ENCODE measurements at places on chromosomes 7 and 10.

DNA sequence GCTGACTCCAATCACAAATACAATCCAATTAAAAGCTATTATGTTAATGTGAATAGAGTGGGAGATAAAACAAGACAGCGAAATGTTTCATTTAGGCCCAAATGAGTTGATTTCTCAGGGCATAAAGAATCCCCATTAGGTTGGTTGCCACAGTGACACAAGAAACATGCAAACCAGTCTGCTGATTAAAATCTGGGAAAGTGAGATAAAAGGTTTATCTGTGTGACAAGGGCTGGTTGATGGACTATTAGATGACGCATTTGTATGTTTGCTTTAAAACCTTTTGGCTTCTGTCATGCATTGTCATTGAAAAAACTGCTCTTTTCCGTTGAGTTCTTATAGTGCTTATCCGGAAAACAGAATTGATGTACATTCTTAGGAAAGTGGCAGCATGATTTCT is 658.2 kb downstream of the GATA3 start:
- no peak for DNase-seq

DNA sequence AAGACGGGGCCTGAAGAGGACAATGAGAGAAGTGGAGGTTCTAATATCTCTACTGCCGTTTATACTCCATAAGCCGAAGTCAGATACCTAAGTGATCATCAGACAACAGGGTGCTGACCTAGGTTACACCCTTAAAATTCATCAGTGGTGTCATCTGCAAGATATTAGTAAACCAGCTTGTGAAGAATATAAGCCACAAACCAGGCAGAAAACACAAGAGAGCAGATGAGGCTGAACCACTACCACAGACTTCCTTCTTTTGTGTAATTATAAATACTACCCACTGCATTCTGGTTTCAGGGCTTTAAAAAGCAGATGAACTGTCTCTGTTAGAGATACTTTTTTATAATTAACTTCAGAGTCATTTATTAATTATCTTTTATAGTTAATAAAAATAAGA is 69.0 kb upstream of the LRRC17 start:
- DNase-seq, result no peak

- DNase-seq, result no peak
These were observed 22.7 kb downstream of the DYNC1I1 start for GRCh38 chr7:95794917-95795515.

DNA sequence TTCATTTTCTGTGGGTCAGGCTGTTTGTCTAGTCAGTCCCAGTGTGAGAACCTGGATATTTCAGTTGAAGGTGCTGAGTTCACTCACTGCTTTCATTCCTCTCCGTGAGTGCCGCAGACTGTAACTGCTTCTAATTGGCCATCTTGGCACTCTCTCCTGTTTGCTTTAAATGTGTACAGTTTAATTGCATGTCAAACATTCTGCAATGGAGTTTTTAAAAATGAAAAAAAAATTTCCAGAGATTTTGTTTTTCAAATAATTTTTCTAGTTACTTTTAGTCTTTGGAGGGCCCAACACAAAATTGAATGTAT is 87.8 kb downstream of the CCSER2 start:
- DNase-seq, result no peak

- DNase-seq, result no peak
These were observed 12.0 kb downstream of the EEPD1 start for GRCh38 chr7:36165059-36165458.

GRCh38 chr10:64503429-64503828 is 982.2 kb downstream of the REEP3 start:
- DNase-seq, result no peak

Data from stimulated activated CD4-positive, alpha-beta T cell treated with anti-CD3 and anti-CD28 coated beads, Interleukin-12 subunit alpha, Interleukin-12 subunit beta, amount 100 ng/mL, for 48 hours (primary cell).